ENCODE measurements at places on chromosomes 11 and 22.
A peak's percentile ranks its signal among the peaks of the same experiment; 100 is the strongest.

GRCh38 chr22:17818649-17819048, 44.4 kb upstream of the BID start:
- no peak for DNase-seq

DNA sequence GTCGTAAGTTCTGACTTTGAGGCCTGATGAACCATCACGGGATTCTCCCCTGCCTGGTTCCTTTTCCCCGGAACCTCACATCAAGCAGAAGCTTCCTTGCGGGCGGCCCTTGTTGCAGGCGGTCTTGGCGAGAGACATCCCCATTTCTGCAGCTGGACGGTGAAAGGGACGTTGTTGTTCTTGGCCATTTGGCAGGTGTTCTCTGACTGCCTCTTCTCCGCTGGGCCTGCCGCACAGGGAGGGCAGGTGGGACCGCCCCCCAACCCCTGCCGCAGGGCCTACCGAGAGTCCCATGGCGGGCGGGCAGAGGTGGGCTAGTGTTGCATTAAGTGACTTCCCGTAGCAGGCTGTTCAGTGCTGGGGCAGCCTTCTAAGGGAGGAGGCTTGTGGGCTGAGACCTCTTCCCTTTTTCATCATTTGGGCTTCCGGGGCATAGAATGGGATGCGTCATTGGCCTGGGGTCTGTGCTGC, 26.9 kb upstream of the GRAMD4 start:
- no peak for DNase-seq

- peak; percentile 75 for DNase-seq
Measured at GRCh38 chr11:128302425-128303186, 284.8 kb downstream of the ETS1 start.

GRCh38 chr22:48943567-48944432, 883.9 kb downstream of the BRD1 start:
- no peak for DNase-seq

DNA sequence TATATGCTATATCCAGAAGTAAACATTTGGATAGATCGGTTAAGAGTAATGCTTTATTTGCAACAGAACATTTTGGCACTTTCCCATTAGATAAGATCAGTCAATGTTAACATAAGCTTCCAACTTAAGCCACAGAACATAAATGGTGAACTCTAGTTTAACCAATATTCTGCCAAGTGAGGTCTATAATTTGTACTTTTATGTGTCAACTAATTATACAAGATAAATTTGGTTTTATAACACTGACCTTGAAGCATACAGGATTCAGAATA, 23.5 kb upstream of the BLID start:
- DNase-seq, result no peak

DNA sequence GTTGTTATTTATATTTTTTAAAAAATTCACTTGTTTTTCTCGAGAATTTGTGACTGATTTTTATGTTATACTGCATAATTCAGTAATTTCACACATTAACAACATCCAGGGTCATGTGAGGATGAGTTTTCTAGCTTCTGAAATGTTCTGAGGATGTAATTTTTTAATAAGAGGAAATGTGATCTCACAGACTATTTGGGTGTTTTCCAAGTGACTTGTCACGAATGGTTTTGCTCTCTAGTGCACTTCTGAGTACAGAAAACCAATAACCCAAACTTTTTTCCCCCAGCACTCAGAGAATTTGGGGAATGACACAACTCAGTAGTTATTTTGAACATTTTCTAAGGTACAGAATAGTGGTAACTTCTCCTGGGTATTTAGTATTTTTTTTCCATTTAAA, 821.1 kb upstream of the ARHGAP42 start:
- no peak for DNase-seq

- no peak for DNase-seq
Measured at GRCh38 chr11:61760946-61761345, 8.5 kb downstream of the MYRF start.

- DNase-seq, result no peak
Measured at GRCh38 chr11:131056036-131056435, 139.8 kb upstream of the SNX19 start.

DNA sequence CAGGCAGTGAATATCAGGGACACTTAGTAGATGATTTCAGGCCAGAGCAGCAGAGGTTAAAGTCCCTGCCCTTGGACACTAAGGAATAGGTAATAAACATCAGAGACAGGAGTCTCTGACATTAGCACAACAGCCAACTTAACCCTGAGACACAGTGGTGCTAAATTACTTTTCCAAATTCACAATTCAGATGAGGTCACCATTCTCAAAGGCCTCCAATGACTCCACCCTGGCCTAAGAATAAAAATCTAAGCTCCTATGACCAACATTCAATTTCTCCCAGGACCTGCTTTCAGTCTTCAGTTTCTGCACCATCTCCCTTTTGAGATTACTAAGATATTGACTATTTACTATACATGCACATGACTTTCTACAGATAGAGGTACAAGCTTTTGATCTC, 42.0 kb downstream of the BLID start:
- DNase-seq, result no peak

GRCh38 chr22:43319661-43320486, 23.3 kb downstream of the SCUBE1 start:
- DNase-seq, result no peak

DNA sequence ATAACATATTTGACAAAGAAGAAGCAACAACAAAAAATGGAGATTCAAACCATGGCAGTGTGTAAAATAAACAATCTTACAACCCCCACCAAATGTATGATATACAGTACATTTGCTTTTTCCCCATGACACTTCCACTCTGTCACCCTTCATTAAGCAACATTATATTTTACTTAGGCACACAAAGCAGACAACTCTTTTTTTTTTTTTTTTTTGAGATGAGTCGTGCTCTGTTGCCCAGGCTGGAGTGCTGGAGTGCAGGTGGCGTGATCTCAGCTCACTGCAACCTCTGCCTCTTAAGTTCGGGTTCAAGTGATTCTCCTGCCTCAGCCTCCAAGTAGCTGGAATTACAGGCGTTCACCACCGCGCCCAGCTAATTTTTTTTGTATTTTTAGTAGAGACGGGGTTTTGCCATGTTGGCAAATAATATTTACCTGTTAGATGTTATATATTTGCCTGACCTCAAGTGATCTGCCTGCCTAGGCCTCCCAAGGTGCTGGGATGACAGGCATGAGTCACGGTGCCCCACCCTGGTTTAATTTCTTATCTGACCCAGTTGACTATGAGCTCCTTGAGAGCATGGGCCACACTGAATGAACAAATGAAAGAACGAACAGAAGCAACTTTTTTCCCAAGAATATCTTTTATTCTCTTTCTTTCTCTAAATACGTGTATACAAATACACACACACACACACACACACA, 5.5 kb upstream of the PCF11 start:
- no peak for DNase-seq

GRCh38 chr11:72483412-72484186, 49.3 kb upstream of the CLPB start:
- no peak for DNase-seq

DNA sequence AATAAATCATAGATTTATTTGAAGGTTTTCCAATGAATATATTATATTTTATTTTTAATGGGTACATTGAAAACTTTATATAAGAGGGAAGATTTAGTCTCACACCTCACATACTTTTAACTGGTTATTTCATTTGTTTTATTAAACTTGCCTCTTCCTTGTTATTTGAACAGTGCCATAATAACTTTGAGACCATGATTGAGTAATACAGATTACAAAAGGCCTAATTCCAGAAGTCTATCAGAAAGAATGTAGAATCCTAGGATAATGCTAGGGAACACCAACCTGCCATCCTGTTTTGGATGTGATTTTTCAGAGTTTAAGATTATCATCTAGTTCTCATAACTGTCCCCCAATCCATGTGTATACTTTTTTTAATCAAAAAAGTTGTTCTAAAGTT, 102.7 kb upstream of the BIRC3 start:
- DNase-seq, result no peak

- DNase-seq, result no peak
Measured at GRCh38 chr11:133577403-133577802, 45.1 kb upstream of the OPCML start.

- no peak for DNase-seq
Measured at GRCh38 chr11:70810681-70811080, 412.4 kb downstream of the CTTN start.

- no peak for DNase-seq
Measured at GRCh38 chr11:59225017-59225416, 12.3 kb upstream of the MPEG1 start.

- DNase-seq, result no peak
Measured at GRCh38 chr11:124202951-124203350, 19.8 kb downstream of the OR10D3 start.

- no peak for DNase-seq
Measured at GRCh38 chr22:27880778-27881394, 38.2 kb downstream of the PITPNB start.

- no peak for DNase-seq
Measured at GRCh38 chr22:18152519-18152918, 2.5 kb downstream of the USP18 start.

DNA sequence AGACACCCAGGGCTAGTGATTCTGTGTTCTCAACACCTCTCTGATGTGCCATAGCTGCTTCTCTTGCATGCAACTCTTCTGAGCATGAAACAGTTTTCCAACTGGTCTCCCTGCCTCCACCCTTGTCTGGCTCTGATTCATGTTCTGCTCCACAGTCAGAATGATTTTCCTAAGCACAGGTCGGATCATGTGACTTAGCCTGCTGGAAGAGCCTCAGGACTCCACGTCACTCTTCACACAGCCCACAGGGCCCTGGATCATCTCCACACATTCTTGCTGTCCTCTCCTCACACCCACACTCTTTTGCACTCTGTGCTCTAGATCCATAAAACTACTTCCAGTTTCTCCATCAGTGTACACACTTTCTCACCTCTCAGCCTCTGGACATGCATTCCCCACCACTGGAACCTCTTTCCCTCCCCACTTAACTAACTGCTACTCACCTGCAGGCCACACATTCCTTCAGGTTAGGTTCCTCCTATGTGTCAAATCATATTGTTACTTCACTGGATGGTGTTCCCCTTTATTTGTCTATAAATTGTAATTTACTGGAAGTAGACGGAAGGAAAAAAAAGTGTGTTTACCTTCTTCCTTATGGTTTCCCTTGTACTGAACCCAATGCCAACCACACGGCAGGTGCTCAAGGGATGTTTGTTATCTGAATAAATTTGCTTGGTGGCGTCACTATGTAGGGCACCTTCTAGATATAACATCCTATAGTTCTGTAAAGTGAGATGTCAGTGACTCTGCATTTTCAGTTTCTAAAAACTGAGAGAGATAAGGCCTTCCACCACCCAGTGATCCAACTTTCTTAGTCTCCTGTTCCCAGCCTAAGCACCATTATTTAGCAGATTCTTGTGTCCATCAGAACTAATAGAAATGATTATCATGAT, 133.7 kb downstream of the ETS1 start:
- DNase-seq, result no peak

GRCh38 chr11:111808063-111808588, 41.9 kb upstream of the PPP2R1B start:
- DNase-seq, result no peak

DNA sequence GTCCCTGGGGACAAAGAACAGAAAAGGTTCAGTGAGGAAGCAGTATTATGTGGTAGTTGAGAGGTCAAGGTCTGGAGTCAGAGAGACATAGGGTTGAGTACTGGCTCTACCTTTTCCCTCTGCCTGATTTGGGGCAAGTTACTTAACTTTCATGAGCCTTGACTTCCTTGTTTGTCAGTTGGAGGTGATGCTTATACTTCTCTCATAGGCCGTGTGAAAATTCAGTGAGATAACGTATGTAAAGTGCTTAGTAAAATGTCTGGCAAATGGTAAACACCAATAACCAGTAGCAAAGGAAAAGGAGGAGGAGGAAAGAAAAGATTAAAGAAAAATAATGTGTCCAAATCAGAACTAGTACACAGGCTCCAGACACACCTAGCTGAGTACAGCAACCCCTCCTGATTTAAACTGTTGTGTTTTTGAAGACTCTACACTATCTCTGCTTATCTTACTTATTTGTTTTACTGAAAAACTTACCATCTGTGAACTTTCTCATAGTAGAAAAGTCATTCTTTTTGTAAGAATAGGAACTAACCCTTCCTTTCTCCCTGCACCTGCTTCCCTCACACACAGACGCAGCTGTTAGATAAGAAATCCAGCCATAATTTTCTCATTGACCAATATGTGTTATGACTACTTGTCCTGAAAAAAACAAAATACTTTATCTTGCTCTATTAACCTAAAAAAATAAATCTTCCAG, 126.9 kb downstream of the CD44 start:
- DNase-seq, result no peak

DNA sequence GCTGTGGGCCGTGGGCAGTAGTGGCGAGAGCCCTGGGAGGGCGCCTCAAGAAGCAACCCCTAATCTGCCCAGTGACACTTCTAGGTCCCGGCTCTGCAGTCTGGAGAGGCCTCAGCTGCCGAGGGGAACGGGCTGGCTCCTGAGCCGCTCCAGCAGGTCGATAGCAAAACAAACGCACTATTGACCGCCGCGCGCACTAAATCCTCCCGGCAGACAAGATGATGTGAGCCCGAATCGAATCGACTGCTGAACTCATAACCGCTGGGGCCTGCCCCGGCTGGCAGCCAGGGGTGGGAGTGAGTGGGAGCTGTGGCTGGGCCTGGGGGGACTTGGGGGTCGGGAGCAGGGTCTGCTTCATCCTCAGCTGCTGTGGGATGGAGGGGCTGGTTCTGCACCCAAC, 36.1 kb downstream of the FLRT1 start:
- DNase-seq, result no peak

DNA sequence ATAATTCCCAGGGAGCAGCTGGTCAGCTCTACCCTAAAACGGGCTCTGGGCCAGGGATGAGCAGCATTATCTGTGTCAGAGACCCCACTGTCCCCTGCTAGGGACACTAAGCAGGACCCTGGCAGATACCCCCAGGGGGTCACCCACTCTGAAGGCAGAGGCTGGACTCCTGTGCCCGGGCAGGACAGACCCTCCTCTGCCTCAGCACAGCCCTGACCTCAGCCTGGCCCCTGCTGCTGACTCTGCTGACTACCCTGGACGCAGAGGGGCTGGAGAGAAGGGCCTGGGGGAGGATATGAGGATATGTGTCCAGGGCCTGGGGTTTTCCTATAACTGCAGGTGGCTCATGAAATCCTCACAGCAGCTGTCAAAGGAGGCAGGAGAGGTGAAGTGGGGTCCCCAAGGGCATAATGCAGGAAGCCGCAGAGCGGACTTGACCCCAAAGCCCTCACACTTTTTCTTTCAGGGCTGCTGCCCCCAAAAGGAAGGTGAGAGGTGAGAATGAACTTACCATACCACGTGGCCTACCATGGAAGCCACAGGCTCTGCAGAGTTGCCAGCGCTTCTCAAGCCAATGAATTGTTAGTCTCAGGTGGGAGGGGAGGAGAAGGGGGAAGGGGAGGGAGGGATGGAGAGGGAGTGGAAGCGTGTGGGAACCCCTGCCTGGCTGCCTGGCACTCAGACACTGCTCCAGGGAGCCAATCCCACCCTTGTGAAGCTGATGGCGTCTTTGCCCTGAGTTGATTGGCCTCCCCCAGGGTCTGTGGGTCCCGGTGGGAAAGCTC, 76.7 kb upstream of the WNT11 start:
- no peak for DNase-seq

Data from T-helper 1 cell (primary cell).